ENCODE measurements at places on chromosomes 7 and 10. TPM values are rescaled to one million over a fixed set of nuclear protein-coding genes. Genes with fewer than 3 reads are reported as not detected.

Gene BAMBI
- 17.0 TPM for total RNA-seq

Gene DTX2
- total RNA-seq: 12.8 TPM

Gene CUBN
- total RNA-seq: 0.89 TPM

Gene MPP7
- 20.1 TPM for total RNA-seq

Gene C10orf62
- total RNA-seq: not detected
